Fibroblast of skin of scalp (primary cell): ENCODE measurements at places on chromosomes 2 and 18.

DNA sequence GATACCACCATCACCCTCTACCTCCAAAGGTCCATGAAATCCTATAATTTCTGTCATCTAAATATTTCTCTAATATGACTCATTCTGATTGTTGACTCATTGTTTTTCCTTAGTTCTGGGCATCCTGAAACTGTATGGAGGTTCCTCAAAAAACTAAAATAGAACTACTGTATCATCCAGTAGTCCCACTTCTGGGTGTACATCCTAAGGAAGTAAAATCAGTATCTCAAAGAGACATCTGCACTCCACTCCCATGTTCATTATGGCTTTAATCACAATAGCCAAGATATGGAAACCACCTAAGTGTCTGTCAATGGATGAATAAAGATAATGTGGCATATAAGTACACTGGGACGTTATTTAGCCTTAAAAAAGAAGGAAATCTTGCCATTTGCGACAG lies 125.8 kb upstream of the MYO3B start:
- peak; percentile 23 for DNase-seq

DNA sequence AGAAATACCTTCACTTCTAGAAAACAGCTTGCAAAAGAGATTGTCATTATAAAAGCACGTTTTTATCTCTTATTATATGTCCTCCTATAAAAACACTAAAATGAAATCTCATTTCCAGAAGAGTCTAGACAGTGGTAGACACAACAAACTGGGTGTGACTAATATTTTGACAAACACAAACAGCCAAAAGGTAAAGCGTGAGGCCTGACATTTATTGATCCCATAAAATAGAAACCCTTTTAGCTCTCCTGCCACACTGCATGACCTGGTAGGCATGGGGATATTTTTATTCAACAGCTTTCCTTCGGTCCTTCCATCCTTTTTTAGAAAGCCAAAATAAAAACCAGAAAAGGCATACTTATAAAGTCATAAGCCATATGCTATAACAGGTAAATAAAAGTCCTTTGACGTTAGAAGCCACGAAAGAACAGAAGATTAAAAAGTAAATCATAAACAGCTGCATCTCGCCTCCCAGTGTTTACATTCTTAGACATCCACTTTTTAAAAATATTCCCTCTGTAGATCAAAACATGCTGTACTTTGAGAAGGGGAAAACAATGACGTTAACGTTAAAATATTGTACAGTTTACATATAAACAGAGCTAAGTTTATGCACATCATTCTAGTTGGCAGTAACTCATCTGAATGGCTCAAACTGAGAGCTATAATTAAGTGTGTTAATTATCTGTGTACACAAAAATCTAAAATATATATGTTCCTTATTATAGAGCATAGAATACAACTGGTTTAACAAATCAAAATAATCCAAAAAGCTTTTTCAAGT lies 44.6 kb downstream of the IRS1 start:
- DNase-seq = peak; percentile 22

GRCh38 chr2:38056216-38056615 lies 19.7 kb downstream of the CYP1B1 start:
- no peak for DNase-seq

DNA sequence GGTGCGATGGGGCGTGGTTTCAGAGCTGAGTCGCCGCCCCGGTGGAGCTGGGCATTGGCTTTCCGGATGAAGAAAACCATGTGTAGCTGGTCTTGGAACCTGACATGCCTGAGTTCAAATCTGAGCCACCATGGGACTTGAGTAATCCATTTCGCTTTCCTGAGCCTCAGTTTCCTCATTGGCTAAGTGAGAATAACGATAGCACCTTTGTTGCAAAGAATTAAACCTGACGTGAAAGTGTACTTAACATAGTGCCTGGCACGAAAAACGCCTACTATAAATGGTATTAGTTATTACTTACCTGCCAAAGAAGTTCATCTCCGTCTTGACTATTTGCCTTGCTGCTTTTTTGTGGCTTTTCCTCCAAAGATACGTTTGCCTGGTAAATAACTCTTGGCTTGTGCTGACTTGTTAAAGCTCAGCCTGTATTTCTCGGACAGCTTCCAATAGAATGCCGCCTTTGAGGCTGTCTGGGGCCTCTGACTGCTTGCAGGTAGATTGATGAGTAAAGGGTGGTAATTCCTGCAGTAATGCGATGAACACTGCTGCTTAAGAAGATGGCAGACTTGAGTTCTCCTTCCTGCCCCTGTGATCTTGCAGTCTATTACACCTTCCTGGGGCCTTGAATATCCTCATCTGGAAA lies 1.3 kb downstream of the CDCA7 start:
- DNase-seq = no peak

GRCh38 chr2:224959556-224959955 lies 82.7 kb downstream of the DOCK10 start:
- DNase-seq = no peak

- no peak for DNase-seq
Observed at GRCh38 chr2:222242532-222242931, 56.3 kb downstream of the PAX3 start.

DNA sequence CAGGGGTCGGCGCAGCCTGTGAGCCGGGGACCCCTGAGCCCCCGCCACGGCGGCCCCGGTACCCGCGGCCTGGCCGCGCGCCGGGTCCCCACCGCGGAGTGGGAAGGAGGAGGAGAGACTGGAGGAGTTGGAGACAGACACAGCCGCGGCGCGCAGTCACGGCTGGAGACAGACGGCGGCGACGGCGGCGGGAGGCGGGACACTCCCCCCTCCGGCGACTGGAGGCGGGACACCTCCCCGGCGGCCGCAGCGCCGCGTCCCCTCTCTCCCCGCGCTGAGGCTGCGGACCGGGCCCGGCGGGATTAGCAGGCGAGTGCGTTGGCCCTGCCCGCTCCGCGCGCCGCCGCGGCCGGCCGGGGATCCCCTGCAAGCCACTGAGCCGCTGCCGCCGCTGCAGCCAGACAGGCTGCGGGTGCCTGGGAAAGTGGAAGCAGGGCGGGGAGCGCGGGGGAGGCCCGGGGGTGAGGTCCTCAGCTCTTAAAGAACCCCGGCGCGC lies 1.0 kb upstream of the LDLRAD4 start:
- DNase-seq = peak; percentile 39

DNA sequence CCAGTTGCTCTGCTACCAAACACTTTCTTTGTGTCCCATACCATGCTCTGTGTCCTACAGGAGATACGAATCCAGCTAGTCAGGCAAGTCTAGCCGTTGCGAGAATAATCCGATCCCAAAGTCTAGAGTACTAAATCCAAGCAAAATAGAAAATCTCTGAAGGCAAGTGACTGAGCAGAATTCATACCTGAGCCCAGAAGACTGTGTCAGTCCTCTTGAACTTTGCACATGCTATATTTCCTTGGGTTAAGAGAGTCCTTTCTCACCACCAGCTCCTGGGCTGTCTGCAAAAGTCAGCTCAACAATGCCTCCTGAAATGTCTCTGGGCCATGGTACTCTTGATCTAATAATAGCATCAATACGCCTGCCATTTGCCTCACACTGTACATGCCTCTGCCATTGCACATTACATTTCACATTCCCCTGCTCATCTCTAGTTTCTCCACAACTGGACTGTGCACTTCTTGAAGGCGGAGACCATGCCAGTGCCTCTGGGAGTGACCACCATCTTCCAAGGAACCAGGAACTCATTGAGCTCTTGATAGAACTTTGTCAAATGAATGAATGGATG lies 265.8 kb upstream of the ID2 start:
- DNase-seq = peak; percentile 20

DNA sequence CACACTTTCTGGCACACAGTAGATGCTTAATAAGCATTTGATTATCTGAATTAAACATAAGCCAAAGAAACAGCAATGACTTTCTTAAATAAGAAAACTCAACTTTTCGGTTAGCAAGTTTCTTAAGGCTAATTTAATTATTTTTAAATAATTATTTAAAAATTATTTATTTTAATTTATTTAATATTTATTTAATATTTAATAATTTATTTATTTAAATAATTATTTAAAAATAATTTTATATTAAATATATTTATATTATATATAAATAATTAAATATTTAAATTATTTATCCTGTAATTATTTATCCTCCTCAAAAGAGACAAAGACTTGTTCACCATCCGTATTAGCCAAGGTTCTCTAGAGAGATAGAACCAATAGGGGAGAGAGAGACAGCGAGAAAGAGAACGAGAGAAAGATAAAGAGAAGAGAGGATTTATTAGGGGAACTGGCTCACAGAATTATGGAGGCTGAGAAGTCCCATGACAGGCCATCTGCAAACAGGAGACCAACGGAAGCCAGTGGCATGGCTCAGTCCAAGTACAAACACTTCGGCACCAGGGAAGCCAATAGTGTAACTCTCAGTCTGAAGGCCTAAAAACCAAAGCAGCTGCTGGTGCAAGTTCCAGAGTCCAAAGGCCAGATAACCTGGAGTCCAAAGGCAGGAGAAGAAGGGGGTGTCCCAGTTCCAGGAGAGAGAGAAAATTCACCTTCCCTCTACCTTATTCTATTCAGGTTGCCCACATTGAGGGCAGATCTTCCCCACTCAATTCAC lies 125.3 kb downstream of the METTL8 start:
- DNase-seq = no peak

GRCh38 chr2:72031346-72032110 lies 116.1 kb downstream of the CYP26B1 start:
- no peak for DNase-seq

GRCh38 chr2:48043746-48044145 lies 137.4 kb upstream of the FBXO11 start:
- DNase-seq = peak; percentile 2

DNA sequence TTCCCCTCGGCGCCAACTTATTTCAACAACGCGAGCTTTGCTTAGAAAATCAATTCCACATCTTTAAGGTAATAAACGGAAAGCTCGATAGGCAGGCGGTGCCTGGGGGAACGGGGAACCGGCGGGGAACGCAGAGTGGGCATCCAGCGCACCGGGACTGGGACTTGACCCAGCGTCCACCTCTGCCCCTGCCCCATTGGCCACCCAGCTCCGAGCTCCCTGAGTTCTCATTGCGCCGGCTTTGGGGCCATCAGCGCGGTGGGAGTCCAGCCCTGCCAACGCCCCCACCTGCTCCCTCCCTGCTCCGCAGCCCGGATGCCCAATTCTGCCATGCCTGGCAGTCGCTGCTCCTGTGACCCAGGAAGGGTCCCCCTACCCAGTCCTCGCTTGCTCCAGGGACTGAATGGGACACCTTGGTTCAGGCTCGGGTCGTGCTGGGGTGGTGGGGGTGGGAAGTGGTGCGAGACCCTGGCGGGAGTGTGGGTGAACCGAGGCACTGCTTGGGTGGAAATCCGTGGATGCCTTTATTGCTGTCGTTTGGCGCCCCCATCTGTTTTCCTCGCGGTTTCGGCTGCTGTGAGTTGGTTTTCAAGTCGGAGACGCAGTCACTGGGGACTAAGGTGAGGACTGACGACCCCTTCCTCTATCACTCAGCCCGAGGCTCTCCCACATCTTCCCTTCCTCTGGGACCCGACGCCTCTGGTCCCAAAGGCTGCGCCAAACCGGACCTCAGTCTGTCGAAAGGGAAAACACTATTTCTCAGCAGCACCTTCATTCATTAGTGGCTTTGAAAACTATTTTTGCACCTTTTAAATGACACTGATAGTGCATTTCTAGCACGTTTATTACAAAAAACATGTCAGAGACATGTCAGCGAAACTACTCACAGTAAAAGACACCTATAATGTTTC lies 2.4 kb upstream of the EVX2 start:
- no peak for DNase-seq

DNA sequence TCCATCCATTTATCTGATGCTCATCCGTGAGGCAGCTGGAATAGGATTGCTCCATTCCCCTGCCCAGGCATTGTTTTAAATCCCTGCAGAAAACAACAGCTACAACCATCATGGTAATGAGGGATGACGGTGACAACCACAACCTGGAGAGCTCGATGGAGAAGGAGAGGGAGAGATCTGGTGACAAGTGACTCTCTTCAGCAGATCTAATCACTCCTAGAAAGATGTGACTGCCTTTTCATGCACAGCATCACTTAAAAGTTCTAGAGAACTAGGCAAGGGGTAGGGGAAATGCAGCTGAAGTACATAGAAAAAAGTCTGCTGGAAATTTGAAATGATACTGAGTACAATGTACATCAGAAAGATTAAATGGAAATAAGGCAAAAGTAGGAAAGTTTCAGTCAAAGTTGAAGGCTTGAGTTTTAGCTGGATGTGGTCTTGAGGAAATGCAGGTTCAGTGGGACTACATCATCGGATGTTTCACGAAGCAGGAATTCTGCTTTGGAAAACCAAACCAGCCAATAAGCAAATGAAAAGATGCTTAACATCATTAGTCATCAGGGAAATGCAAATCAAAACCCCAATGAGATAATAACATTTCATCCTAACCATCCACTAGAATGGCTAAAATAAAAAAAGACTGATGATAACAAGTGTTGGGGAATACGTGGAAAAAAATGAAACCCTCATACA lies 6.8 kb upstream of the ARHGAP25 start:
- peak; percentile 30 for DNase-seq

DNA sequence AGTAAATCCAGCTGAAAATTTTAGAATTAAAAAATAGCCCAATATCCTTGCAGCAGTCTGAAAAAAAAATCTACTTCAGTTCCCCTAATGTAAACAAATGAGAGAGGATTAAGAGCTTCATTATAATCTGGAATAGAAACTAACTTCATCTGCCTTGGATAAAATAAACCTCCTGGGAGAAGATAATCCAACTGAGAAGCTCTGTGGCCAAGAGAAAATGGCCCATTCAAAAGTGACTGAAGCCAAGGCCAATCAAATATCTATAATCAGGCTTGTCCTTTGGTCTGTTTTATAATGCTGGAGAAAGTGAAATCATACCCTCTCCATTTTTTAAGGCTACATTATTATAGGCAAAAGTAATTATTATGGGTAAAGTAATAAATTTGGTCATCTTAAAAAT lies 110.0 kb downstream of the NEB start:
- no peak for DNase-seq

DNA sequence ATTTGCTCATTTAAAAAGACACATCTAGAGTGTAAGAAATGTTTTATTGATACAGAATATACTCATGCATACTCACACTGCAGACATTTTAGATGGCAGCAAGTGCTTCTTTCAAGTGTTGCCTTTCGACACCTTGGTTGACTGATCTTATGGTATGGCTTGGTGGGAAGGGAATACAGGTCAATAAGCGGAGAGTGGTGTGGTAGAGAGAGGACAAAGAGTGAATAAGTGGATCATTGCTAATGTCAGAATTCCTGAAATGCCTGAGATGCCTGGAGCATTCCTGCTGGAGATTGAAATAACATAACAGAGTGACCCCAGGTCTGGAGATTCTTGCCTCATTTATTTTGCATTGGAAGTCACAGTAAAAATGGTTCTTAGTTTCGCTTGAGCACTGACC lies 76.7 kb downstream of the RND3 start:
- peak; percentile 86 for DNase-seq

DNA sequence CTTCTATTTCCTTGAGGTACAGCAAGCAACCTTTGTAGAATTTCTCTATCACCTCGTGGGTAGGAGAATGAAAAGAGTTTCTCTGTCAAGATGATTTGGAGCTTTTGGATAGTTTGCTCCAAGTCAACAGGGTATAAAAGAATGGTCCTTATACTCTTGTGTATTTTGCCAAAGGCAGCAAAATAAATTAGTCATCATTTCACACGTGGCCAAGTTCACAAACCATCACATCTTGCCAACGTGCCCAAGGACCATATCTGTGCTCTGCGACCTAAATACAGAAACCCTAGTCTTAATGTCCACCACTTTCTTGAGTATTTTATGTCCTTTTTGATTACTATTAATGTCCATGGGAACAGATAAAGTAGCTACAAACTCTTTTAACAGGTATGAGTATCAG lies 262.9 kb downstream of the AFF3 start:
- DNase-seq = no peak
